ENCODE measurements at places on chromosomes 1 and 21.

DNA sequence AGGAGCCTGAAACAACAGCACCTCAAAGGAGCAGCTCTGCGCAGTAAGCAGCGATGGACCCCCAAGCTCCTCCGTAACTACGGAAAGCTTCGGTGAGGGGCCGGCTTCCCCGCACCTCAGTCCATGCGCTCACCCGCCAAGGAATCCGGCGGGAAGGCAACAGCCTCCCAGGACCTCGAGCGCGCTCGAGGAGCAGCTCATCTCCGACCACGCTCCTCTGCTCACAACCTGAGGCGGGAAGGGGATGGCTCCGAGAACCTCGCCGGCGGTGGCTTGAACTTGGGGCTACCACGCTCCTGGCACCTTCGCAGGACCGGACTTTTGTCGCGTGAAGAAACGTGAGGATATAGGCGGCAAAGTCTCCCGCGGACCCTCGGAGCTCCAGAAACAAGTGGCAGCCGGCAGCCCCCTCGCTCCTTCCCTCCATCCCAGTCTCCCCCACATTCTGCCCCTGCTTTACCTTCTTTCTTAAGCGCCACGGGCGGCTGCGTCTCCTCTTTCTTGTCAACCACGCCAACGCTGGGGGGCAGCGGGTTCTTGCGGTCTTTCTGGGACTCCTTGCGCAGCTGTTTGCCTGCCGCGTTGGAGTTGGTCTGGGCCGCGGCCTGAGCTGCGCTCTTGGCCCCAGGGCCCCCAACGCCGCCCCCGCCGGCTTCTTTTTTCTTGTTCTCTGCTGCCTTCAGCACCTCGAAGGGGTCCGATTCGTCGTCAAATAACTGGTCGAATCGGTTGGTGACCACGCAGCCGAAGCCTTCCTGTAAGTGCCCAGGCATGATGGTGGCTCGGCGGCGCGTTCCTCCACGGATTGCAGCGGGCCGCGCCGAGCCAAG lies 459 bp downstream of the SERBP1 start:
- peak; percentile 35 for ATAC-seq

DNA sequence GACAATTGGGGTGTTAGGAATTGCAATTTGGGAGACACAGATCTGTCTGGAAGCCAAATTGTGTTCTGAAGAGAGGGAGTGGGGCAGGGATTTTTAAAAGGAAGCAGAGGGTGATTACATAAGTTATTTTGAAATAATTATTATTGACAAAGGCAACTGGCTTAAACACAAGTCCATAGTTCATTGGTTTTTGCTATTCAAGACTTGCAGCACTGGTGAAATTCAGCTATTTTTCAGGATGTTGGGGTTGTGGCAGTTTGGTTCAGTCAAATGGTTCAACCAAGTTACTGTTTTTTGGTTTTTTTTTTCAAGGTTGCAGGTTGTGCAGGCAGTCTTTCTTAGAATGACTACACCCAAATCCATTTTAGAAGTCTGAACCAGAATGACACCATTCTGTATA lies 300.0 kb upstream of the DEPDC1 start:
- ATAC-seq = no peak

GRCh38 chr1:44632598-44632997 lies 41.7 kb downstream of the TMEM53 start:
- ATAC-seq = peak; percentile 2

DNA sequence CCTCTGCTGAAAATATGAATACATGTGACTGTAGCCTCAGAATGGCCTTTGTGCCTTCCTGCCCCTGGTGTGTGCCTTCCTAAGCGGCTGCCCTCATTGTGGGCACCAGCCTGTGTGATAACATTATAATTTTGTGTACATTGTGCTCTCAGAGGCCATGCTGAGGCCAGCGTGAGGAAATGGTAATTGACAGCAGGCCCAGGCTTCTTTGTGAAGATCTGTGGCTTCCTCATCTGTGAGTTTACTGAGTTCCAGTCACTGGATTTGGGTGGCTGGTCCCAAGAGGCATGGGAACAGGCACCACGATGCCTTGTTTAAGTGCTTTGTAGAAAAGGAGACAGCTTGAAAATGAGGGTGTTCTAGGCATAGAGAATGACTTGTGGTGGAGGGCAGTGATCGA lies 389.3 kb downstream of the OMA1 start:
- peak; percentile 41 for ATAC-seq

GRCh38 chr1:44663417-44663816 lies 10.9 kb downstream of the TMEM53 start:
- ATAC-seq = no peak

DNA sequence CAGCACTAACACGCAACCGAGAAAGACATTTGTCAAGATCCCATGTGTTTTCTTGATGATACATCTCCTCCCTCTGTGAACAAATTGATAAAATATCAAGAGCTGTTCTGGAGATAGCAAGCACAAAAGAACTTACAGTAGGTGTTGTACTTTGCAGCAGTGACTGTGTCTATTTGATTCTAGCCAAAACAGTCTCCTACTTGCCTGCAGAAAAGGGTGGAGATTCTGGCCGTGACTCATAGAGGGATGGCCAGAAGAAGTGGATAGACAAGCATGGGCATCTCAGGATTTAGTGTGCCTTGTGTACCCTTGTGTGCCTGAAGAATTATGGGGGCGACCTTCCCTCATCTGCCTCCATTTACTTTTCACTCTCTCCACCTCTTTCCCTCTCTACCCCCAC lies 458.4 kb upstream of the LRRC7 start:
- no peak for ATAC-seq

- no peak for ATAC-seq
These were observed 3.2 kb downstream of the CTSE start for GRCh38 chr1:206020393-206021007.

DNA sequence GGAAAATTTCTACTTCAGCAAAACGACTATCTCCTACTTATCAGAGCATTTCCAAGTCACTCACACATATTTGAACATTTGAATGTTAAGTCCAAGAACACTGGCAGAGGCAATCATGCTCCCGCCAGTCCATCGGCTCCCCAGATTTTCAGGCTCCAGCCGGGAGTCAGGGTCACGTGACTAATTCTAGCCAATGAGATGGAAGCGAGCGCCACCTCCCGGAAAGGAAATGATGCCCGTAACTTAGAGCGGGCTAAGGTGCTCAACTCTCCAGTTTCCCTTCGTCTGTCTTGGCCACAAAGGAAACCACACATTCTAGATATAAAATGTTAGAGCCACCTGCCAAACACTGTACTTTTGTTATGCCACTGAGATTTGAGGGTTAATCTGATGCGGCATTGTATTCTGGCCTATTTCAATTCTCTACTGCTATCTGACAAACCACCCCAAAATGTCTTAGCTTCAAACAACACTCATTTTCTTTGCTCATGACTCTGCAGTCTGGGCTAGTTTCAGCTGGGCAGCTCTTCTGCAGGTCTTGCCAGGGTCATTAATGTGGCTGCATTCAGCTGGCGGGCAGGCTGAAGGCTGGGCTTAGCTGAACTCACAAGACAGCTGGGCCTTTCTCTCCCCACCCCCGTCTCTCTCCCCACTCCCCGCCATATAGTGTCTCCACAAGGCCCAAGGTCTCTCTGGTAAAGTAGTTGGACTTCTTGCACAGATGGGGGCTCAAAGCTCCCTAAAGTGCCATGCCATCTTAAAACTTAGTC lies 16.5 kb upstream of the LHX4 start:
- no peak for ATAC-seq

DNA sequence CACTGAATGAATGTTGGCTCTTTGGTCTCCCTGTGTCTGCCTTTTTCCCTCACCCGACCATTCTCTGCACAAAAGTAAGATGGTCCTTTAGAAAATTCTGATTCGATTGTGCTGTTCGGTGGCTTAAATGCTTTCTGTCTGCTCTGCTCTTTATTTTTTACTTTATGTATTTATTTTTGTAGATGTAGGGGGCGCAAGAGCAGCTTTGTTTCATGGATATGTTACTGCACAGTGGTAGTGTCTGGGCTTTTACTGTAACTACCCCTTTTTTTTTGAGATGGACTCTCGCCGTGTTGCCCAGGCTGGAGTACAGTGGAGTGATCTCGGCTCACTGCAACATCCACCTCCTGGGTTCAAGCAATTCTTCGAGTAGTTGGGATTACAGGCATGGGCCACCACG lies 15.7 kb downstream of the NLRP3 start:
- ATAC-seq = no peak

- ATAC-seq = no peak
These were observed 269.4 kb downstream of the LRRC7 start for GRCh38 chr1:69836971-69837636.

GRCh38 chr21:35358008-35358407 lies 308.9 kb upstream of the RUNX1 start:
- no peak for ATAC-seq

GRCh38 chr21:38257667-38258066 lies 876 bp downstream of the KCNJ15 start:
- no peak for ATAC-seq

- no peak for ATAC-seq
These were observed 285.6 kb downstream of the NCAM2 start for GRCh38 chr21:21283810-21284209.

DNA sequence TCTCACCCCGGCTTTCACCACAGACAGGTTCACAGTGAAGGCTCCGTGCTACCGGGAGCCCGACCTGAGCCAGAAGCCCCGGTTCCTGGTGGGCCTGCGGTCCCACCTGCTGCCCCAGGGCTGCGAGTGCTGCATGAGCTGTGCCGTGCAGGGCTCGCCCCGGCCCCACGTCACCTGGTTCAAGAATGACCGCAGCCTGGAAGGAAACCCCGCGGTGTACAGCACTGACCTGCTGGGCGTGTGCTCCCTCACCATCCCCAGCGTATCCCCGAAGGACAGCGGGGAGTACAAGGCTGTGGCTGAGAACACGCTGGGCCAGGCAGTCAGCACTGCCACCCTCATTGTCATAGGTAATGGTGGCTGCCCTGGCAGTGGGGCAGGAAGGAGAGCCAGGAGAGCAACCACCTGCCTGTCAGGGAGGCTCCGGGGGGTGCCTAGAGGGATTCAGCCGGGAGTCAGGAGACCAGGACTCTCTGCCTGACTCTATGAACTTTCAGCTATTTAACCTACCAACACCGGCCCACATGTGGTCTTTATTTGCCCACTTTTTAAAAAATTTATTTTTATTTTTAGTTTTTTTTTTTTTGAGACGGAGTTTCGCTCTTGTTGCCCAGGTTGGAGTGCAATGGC lies 36.4 kb downstream of the IGFN1 start:
- ATAC-seq = no peak

DNA sequence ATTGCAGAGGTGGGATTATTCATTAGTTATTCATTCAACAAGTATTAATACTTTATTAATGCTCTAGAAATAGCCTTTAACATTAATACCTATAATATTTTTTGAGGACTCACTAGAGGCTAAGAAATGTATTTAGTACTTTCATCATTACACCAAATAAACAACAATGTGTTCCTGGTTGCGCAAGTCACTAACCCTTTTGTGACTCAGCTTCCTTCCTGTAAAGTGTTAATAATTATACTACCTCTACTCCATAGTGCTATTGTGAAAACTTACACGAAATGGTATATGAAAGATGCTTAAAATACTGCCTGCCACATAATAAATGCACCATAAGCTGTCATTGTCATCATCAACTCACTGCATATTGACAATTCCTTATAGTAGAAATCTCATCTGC lies 431.0 kb downstream of the DPYD start:
- ATAC-seq = peak; percentile 45

DNA sequence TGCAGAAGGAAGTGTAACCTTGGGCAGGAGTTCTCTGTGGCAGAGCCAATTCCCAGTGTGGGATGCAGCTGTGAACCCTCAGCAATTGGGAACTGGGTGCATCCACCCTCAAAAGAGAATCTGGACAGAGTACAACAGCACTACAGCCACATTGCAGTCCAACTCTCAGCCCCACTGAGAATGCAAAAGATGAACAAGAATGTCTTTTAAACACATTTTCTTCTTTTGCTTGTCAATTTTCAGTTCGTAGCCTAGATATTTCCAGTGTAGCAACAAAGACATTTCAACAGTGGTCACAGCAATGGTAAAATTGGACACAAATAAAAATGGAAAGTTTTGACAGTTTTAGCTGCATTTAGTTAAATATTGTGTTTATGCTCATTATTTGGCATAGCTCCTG lies 114.0 kb upstream of the APP start:
- no peak for ATAC-seq

GRCh38 chr21:32994305-32994704 lies 31.4 kb upstream of the OLIG2 start:
- peak; percentile 57 for ATAC-seq

- ATAC-seq = peak; percentile 58
These were observed 29.1 kb upstream of the TRABD2B start for GRCh38 chr1:48026275-48026674.

GRCh38 chr1:9388335-9389180 lies 95.9 kb downstream of the SPSB1 start:
- ATAC-seq = peak; percentile 76

- no peak for ATAC-seq
These were observed 46.0 kb downstream of the COL24A1 start for GRCh38 chr1:86110451-86111129.

GRCh38 chr1:26234644-26235370 lies 807 bp downstream of the CEP85 start:
- ATAC-seq = no peak

DNA sequence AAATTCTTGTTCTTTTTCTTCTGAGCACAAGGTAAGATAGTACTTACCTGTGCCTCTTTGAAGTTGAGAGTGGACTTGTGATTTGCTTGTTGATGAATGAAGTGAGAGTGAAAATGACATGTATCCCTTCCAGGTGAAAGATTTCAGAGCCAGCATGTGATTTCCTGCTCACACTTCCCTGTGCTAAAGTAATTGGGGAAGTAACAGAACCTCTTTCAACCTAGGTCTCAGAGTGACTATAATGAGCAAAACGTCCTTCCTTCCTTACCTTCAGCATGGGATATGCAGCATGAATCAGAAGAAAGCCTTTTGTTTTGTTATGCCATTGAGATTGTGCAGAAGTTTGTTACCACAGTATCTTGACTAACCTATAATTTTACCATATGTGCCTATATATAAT lies 24.6 kb downstream of the RAVER2 start:
- ATAC-seq = no peak

DNA sequence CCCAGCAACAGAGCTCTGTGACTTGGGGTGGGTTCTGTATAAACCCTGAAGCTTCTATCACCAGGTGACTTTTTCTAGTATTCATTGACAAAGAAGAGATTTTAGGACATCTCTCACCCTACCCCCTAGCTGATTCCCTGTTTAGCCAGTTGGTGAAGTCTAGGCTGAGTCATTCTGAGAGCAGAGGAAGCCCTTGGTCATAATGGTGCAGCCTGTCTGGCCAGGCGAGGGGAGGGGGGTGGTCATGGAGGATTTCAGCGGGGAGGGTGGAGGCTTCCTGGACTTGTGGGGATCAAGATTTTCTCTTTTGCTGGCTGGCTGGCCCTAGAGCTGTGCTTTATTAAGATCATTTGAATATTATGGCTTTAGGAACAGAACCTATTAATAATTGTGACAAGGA lies 262.6 kb downstream of the CAMTA1 start:
- ATAC-seq = no peak

DNA sequence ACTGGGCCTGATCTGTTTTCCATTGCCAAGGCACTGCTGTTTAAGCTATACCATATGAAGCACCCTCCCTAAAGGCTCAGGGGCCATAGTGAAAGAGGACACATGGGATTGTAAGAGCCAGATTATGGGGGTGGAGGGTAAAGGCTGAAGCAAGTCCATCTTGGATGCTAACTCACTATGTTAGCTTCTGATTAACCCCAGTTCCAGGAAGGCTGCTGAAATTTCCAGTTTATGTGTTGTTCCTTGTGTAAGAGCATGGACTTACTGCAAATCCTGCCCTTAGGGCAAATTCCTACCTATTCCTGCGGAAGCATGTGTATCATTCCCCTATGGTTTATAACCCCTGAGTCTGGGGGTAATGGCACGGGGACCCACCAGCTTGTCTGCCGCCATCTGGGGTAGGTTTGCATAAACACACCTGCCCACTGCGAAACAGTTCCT lies 91.8 kb upstream of the SERBP1 start:
- ATAC-seq = no peak

GRCh38 chr21:32403201-32403777 lies 9.2 kb upstream of the EVA1C start:
- ATAC-seq = peak; percentile 67

All from motor neuron (in vitro differentiated cells).